ENCODE measurements at places on chromosomes 7 and 10.

DNA sequence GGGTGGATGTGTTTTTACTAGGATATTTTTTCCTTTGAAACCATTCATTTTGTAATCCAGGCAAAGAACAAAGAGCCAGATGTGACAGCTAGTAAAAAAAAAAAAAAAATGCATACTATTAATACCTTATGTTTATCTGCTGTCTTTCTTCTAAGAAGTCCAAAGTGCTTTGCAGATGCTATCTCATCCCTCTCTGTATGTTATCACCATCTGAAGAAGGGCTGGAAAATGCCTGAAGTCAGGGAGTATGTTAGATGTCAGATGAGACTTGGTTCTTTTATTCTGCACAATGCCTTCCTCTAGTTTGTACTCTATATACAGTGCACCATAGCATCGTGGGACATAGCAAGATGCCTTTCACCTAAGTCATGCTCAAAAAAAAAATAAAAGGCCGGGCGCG, 10.4 kb upstream of the CAMK1D start:
- no peak for DNase-seq

DNA sequence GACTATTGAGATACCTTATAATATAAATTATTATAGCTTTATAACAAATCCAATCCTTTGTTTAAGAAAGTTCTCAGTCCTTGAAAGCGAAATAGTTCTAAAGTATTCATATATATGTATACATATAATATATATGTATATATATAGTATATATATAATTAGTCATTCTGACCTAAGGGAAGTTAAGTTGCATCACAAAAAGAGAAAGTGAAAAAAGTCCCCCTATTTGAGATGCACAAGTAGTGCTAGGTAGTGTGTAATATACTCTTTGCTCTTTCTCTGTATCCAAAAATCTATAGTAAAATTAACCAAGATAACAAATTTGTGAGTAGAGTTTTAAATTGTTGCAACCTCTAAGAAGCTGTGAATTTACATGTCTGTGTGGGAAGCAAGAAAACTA, 13.3 kb upstream of the IFIT1B start:
- no peak for DNase-seq

- DNase-seq: no peak
Observed at GRCh38 chr10:58967551-58968388, 208.7 kb upstream of the PHYHIPL start.

- no peak for DNase-seq
Observed at GRCh38 chr10:92384741-92385140, 93.8 kb downstream of the MARCHF5 start.

DNA sequence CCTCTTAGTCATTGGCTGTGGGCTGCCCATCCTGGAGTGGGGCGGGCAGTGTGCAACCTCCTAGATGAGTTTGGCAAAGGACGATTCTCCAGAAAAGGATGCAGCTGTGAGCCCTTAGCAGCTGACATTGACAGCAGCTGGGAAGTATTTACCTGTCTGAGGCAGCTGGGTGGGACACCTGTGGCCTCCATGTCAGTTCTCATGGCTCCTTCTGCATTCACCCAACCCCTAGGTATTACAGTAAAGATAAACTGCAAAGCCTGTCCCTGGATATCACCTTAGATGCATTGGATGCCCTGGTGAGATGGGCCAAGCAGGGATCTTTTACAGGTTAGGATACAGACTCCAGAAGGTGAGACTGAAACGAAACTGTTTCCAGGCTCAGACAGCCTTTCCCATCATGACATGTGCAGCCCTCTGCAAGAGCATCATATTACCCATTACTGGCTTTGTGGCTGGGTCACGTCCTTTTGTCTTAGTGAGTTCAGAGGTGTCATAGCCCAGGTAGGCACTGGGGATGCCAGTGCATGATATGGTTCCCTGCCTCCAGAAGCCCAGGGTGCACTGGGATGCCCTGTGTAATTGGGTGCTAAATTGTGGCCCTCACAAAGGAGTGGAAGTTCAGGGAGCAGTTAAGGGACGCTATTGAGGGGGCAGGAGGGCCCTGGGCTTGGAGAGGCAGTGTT, 28.9 kb downstream of the MINDY4 start:
- DNase-seq: no peak

DNA sequence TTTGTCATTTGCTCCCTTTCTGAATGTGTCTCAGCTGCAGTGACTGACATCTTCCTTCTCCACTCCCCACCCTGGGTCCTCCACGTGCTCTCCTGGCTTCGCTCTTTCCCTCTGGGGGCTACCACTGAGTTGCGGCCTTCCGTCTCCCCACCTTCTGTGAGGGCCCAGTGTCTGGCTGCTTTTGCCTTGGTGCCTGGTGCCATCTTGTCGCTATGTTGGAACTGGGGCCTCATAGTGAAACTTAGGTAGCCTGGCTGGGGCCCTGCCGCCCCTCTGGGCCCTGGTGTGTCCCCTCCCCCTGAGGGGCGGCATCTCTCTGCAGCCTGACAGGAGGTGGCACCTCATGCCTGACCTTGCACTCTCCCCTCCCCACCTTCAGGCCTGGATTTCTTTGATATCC, 144.1 kb downstream of the ANLN start:
- DNase-seq: no peak

DNA sequence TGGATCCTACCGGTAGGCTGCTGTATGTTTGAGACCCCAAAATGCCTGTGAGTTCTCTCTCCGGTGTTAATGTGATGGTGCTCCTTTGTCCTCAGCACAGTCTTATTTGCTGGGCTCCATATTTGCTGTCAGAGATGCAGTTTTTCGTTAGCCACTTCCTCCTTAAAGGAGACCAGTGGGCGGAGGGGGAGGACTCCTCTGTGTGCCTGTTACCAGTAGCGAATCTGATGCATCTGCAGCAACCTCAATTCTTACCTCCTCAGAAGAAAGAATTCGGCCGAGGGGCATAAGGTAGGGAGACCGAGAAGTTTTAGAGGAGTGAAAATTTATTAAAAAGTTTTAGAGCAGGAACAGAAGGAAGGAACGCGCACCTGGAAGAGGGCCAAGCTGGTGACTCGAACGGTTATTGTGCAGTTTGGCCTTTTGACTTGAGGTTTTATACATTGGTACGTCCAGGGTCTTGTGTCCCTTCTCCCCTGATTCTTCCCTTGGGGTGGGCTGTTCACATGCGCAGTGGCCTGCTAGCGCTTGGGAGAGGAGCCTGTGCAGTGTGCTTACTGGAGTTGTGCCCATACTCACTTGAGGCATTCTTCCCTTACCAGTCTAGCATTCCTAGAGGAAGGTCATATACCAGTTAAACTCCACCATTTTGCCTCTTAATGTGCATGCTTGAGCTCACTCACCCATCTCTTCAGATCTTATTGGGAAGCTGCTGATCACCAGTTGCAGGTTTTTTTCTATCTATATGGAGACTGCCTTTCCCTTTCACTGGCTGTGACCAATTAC, 49.5 kb downstream of the GNAI1 start:
- DNase-seq: no peak

DNA sequence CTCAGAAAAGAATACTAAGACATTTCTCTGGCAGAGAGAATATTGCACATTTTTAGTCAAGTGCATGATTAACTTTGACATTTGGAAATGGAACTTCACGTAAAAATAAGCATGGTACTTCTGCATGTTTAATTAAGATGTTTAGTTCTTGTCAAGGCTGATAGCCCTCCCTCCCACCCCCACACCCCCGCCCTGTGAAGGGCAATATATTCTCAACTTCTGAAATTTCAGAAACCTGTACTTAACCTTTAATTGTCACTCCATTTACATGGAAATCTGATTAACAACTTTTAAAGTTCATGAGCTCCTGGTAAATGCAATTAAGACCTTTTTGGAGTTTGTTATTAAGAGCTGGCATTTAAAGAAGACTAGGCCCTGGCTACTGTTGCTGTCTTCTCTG, 205.8 kb downstream of the EXOC4 start:
- DNase-seq: no peak

- DNase-seq: no peak
Observed at GRCh38 chr10:48469516-48470020, 135.3 kb downstream of the ARHGAP22 start.

GRCh38 chr7:135734343-135734689, 6.3 kb upstream of the SLC13A4 start:
- DNase-seq: no peak

DNA sequence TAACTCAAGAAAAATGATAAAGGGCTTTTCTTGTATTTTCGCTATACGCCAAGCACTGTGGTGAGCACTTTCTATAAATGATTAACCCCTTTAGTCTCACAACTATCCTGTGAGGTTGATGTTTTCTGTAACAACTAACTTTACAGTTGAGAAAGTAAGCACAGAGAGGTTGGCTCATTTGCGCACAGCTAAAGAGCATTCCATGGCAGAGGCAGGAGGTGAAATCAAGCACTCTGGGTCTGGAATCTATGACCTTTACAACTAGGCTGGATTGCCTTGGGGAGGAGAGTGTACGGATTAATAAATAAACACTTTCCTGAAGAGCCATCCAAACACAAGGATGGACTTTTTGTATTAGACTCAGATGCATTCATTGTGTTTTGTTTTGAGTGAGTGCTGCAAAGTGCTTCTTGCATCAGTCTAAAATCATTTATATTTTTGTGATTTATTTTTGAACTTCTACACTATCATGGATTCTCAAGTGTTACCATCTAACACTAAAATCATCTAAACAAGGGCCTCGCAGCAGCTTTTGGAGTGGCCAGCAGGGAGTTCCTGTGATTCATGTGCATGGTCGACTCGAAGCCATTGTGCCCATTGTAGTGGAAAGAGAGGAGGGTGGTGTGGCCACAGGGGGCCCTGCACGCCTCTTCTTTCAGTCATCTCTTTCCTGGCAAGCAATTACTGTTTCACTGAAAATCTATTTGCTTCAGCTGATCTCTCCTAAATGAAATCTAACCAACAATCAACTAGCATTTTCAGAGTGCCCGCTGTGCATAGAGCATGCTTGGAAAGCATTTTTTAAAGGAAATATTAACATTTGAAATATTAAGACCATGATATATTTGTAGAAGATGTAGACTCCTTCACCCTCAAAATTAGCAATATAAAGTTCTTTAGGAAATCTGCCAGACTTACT, 633.4 kb upstream of the COBL start:
- no peak for DNase-seq

DNA sequence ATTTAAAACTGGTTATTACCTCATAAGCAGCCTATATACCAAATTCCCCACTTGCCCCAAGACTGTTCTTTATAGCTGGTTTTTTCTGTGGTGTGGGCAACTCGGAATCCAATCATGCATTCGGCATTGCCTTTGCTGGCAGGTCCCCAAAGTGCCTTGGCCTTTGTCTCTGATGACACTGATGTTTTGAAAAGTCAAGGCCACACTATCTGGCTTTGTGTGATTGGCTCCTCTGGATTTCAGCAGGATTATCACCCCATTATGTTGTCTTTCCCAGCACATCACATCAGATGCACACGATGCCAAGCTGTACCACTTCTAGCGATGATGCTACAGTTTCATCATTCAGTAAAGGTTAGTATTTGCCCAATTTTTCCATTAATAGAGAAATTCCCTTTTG, 97.7 kb downstream of the USP6NL start:
- DNase-seq: no peak

DNA sequence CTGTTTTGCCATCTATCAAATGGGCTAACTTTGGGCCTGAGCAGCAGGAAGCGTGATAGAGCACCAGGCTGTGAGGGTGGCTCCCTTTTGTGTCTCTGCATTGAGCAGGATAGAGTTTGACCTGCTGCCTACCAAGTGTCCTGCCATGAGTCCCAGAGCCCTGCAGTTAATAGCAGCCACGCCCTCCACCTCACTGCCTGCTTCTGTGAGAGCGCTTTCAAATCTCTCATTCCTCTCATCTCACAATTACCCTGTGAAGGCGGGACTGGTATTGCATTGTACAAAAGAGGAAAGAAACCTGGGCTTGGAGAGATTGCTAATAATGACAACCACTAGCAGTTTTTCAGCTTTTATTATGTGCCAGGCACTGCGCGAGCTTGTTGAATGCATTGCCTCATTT, 39.9 kb downstream of the UNC5B start:
- DNase-seq: no peak

DNA sequence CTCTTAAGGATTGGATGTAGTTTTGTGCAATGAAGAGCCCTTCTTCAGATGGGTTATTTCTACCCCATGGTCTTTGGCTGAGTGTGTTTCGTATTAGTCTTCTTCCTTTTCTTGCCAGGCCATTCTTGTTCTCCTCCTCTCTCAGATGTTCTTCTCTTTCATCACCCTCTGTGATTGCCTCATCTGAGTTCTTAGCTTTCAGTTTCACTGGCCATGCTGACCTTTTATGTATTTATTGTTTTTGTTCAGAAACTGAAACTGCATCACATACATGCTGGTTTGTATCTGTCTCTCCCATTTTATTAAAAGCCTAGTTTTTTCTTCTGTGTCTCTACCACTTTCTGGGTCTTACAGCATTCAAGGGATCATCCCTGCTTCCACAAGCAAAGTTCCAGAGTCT, 21.7 kb upstream of the PCGF5 start:
- peak; percentile 85 for DNase-seq

DNA sequence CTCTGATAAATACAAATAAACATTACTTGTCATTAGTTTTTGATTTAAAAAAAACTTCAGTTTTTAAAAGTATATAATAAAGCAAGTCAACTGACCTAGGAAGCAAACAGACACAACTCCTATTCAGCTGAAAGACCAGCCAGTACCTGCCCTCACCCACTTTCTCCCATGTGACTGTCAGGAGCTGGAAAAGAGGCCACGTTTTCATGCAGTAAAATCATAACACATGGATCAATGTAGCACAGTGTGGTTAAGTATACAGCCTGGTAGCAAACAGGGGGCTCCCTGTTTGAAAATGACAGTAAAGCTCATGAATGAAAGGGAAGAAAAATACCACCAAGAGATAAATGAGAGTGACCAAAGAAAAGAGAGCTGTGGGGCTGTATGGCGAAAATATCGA, 21.6 kb downstream of the KIN start:
- no peak for DNase-seq

GRCh38 chr10:48797830-48798229, 113.2 kb downstream of the WDFY4 start:
- no peak for DNase-seq

DNA sequence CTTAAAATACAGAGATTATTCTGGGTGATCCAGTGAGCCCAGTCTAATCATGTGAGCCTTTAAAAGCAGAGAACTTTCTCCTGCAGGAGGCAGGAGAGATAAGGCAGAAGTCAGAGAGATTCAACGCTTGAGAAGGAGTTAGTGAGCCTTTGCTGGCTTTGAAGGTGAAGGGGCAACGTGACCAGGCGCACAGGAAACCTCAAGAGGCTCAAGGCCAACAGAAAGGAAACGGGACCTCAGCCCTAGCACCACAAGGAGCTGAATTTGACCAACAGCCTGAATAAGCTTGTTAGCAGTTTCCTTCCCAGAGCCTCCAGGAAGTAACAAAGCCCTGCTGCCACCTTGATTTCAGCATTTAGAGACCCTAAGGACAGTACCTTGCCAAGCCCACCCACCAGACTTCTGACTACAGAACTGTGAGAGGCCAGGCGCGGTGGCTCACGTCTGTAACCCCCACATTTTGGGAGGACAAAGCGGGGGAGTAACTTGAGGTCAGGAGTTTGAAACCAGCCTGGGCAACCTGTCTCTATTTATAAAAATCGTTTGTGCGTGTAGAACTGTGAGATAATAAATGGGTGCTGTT, 87.3 kb upstream of the KAT6B start:
- DNase-seq: peak; percentile 16

- DNase-seq: no peak
Observed at GRCh38 chr7:127525866-127526480, 59.4 kb downstream of the GCC1 start.

- no peak for DNase-seq
Observed at GRCh38 chr7:155001756-155002410, 1.0 kb downstream of the PAXIP1 start.
